ENCODE measurements at places on chromosomes 1 and 21.
A peak's percentile ranks its signal among the peaks of the same experiment; 100 is the strongest.

DNA sequence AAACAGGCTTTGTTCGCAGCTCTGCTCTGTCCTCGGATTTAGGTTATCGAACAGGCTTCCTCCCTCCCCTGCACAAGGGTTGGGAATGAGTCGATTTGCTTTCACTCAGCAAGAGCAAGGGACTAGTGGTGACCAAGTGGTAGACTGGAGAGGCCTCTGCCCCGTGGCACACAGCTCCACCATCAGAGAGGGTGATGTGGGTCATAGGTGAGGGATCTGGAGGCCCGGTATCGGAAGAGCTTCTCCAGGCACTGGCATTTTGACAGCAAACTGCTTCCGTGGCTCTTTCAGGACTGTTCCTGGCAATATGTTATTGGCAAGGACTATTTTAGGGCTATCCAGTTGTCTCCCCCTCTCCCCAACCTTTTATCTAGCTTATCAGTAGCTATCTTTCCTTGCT is 3.1 kb upstream of the ELF3 start:
- DNase-seq, result no peak

DNA sequence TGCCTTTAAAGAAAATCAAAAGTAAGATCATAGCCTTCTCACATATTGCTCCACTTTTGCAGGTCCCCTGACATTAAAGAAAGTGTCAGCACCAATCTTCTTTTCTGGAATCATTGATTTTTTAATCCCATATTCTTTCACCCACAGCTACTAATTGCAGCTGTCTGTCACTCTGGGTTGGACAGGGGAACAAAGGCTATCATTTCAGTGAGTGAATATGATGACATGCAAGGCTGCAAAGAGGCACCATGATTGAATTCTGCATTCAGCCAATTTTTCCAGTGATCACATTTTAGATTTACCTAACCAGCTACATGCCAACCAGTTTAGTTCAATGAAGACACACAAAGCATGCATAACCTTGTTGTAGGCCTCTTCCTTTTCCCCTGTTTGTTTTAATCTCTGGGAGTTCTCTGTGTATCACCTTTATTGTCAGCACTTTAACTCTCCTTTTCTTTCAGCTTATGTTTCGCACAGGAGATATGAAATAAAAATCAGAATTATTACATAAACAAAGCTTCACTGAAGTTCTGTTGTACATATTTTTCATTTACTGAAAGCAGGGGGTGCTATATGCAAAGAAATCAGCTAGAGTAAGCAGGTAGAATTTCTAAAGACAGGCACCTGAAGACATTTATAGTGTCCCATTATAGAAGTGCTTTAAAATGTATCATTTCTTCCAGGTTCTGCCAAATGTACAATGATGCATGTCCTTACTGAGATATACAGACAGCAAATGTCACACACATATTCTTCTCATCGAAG is 584.8 kb downstream of the PLA2G4A start:
- DNase-seq, result no peak

GRCh38 chr1:161046605-161047228 is 940 bp upstream of the USF1 start:
- no peak for DNase-seq

- no peak for DNase-seq
These were observed 134.5 kb downstream of the HHIPL2 start for GRCh38 chr1:222413436-222413835.

- DNase-seq, result no peak
These were observed 36.5 kb upstream of the LRRC3 start for GRCh38 chr21:44418876-44419230.

DNA sequence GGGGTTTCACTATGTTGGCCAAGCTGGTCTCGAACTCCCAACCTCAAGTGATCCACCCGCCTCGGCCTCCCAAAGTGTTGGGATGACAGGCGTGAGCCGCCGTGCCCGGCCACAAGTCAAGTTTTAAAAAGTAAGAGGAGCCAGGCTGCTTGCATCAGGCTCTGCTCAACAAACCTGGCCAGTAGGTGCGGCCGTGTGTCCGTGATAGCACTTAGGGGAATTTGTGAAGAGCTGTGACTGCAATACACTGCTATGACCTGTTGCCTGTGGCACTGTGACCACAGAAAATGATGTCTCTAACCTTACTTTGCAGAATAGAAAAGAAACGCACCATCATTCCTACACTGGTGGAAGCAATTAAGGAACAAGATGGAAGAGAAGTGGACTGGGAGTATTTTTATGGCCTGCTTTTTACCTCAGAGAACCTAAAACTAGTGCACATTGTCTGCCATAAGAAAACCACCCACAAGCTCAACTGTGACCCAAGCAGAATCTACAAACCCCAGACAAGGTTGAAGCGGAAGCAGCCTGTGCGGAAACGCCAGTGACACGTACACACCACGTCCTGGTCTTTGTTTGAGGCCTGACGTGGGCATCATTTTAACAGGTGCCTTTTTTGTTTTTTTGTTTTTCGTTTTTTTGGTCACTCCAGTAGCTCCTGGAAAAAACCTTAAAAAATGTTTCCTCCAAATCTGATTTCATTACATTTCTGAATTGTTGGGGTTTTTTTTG is 16.7 kb downstream of the C1orf174 start:
- DNase-seq, result no peak

DNA sequence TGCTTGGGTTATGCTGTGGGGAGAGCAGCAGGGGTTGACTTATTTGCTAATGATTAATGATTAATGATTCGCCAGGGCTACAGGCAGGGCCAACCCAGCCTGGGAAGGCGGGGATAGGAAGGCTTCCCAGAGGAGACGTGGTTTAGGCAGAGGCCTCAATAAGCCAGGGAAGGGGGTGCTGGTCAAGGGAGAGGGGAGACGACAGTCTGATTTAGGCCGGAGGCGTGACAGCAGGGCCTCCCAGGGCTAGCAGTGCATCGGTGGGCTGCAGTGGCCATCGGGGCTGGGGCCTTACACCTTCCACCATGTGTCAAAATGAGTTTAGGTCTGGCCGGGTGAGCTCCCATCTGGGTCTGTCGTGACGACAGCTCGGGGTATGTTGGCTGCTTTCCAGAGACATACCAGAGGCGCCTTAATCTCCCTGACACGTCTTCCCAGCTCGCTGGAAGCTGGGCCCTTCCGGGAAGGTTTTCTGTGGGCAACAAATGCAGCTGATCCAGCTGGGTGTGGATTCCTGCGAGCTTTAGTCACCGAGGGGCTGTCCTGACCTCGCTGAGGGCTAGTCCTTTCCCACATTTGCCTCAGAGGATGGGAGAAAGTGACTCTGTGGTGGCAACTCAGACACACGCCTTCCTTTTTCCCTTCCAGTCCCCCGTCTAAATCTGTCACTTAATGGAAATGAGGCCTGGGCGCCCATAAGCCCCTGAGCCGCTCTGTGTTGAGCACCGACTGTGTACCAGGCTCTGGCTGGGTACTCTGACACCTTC is 3.7 kb upstream of the SLC1A7 start:
- DNase-seq, result peak; percentile 95

GRCh38 chr1:211724687-211725196 is 49.3 kb upstream of the NEK2 start:
- DNase-seq, result no peak

GRCh38 chr1:165397944-165398343 is 41.4 kb upstream of the LMX1A start:
- DNase-seq, result peak; percentile 76

GRCh38 chr1:38508232-38508631 is 351.3 kb downstream of the RRAGC start:
- DNase-seq, result no peak

- no peak for DNase-seq
These were observed 745 bp downstream of the PARP1 start for GRCh38 chr1:226407199-226407496.

DNA sequence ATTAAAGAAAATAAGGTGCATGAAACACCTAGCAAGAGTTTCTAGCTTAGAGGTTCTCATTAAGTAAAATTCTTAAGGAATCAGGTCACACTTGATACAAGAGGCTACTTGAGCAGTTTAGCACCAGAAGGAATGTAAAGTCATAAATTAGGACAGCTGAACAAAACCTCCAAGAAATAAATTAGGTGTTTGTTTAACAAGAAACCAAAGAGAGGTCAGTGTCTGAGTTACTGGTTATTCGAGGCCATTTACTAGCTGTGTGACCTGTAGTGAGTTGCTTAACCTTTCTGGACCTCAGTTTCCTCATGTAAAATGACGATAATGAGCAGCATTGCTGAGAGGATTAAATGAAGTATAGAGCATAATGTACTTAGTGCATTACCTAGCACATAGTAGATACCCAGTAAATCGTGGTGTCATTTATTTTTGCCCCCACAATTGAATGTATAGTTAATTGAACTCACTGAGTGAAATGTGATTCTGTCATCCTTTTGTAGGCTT is 908 bp upstream of the ELK4 start:
- no peak for DNase-seq

DNA sequence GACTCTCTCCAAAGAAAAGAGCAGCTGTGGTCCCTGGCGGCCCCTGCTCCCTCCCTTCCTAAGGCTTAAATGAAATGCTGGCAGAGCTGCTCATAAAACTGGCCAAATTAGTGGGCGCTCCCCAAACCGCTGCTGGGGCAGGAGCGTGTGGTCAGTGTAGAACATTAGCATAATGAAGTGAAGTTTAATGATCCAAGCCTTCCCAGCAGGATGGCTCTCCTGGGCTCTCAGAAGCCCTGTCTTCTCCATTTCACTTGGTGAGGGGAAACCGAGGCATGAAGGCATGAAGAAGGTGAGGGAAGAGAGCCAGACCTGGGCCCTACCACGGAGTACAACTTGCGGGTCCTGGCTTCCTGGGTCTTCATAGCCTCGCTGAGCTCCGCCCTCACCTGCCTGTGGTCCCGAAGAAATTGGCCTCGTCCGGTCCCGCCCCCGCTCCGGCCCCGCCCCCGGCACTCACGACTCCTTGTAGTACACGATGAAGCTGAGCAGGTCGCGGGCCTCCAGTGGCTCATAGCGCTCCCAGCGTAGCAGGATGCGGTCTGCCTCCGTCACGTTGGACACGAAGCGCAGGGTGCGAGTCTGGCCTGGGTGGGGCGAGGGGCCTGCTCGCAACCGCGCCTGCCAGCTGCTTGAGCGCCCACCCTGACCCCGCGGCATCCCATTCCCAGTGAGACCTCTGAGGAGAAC is 10.3 kb downstream of the INSRR start:
- no peak for DNase-seq

- no peak for DNase-seq
These were observed 797 bp upstream of the LEFTY1 start for GRCh38 chr1:225889743-225890142.

- no peak for DNase-seq
These were observed 7.4 kb downstream of the RPTN start for GRCh38 chr1:152151646-152152045.

GRCh38 chr1:216750031-216750627 is 26.9 kb upstream of the ESRRG start:
- peak; percentile 29 for DNase-seq

DNA sequence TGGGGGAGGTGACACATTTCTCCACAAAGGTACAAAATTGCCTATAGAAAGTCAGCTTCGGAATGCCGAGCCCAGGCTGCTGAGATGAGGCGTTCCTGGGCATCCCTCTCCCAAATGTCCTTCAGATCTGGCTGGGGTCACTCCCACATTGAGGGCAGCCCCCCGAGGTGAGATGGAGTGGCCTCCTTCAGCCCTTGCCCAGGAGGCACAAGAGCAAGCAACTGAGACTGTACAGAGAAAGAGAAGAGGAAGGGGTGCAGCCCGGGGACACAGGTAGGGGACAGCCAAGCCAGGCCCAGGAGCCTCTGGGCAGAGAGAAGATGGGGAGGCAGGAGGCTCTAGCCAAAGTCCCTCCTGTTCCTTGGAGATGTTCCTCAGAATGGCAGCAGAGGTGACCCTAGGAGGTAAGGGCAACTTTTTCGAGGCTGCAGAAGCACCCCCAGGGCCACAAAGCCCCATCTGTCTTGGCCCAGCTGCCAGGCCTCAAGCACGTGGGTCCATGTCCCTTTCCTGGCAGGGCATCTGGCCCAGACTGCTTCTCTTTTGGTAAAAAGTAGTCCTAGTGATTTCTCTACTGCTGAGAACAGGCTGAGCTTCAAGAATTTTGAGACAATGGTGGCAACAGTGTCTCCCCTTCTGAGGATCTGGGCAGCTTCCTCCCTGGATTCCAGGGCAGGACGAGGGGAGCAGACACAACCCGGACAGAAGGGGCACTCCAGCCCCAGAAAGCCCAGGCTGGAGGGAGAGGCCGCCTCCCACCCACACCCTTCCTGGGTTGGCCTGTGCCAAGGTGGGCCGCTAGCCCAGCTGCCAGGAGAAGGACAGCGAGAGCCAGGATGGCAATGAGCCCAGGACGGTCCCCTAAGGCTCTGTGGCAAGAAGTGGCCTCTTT is 68.0 kb downstream of the LRRN2 start:
- DNase-seq, result no peak

DNA sequence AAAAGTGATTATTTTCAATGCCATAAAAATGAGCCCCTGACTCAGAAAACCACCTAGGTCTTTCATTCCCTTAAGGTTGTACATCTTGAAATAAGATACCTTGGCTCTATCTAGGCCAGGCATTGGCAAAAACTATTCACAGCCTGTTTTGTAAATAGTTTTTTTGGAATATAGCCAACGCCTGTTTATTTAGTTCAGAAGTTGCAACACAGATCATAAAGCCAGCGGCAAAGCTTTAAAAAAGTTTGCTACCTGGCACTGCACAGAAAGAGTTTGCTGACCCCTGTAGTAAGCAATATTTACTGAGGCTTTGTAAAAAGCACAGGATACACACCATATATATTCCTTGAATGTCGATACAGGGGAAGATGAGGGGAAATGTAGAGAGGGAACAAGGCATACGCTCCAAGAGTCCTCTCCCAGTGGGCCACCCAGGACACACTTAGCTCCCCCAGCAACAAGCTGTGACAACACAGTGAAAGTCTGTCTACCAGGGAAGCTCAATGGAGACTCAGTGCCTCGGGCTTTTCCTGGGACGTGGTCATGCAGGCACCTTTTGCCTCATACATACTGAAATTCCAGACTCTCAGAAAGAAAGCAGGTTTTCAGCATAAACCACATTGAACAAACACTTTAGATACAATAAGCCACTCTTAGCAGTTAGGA is 20.5 kb downstream of the TARBP1 start:
- DNase-seq, result no peak

GRCh38 chr21:45995686-45996179 is 14.2 kb downstream of the COL6A1 start:
- DNase-seq, result no peak

GRCh38 chr1:186063091-186063657 is 311.9 kb downstream of the TPR start:
- DNase-seq, result no peak

DNA sequence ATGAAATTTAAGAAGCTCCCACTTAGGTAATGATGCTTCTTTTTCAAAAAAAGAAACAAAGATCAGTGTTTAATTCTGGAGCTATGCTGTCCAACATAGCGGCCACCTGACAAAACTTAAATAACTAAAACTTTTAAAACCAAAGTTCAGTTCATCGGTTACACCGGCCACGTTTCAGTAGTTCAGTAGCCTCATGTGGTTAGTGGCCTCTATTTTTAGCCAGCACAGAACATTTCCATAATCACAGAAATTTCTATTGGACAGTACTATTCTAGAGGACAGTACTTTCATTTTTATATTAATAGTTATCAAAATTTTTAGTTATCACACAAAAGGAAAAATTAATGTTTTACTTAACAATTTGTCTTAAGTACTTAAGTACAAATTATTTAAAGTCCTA is 141.0 kb downstream of the USP25 start:
- no peak for DNase-seq

GRCh38 chr1:115690972-115691371 is 49.2 kb downstream of the VANGL1 start:
- no peak for DNase-seq

Measured in AG08396 (cell line).